ENCODE measurements at places on chromosomes 12 and 14.

- no peak for DNase-seq
Measured at GRCh38 chr12:28033538-28033915, 61.0 kb upstream of the PTHLH start.

DNA sequence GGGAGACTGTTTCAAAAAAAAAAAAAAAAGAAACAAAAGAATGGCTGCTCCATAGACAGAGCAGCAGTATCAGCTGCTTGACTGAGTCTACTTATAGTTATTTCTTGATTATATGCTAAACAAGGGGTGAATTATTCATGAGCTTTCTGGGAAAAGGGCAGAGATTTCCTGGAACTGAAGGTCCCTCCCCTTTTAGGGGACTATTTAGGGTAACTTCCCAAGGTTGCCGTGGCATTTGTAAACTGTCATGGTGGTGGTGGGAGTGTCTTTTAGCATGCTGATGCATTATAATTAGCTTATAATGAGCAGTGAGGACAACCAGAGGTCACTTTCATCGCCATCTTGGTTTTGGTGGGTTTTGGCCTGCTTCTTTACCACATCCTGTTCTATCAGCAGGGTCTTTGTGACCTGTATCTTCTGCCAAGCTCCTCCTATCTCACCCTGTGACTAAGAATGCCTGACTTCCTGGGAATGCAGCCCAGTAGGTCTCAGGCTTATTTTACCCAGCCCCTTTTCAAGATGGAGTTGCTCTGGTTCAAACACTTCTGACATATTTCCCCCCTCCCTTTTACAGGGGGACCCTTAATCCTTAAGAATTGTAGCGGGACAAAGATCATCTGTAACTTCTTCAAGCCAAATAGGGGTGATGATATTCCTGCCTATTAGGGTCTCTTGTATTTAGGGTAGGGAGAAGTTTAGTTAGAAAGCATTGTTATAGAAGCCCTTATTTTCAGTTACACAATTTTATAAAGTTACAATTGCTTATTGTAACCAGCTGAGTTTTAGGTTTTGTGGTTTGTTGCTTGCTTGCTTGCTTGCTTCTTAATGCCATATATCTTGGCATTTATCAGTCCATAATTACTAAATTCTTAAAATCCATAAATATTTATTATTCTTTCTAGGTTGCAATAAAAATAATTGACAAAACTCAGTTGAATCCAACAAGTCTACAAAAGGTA is 42.5 kb downstream of the MARK3 start:
- DNase-seq: no peak

DNA sequence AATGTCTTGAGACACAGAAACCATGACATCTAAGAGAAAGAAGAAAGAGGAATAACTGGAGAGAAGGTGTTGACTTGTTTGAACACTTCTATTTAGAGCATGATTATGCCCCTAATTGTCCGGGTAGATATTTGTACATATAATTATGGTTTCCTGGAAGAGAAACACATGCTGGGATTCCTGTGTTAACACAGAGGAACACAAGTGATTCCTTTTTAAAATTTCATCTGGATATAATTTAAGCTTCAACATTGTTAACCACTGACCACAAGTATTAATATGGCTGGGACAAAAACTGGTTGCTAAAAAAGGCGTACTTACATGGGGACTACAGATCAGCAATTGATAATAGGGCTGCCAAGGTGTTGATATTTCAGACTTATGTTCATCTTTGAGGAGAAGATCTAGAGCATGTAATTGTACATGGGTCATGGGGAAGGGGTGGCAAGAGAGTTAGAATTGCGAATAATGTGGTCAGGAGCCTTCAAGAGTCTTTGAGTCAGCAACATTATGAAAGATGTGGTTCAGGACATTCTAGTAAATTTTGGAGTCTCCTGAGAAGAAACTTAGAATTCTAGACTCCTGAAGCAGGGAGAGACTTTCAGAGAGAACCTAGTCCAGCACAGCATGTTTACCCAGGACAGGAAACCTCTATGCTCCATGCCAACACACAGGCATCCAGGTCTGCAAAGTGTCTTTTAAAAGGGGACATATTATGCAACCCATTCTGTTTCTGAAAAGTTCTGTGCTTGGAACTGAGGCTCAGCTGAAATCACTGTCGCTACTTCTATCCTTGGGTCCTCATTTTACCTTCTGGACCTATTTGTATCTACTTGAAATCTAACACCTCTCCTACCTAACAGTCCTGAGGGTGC is 56.5 kb downstream of the SLC38A1 start:
- no peak for DNase-seq

- DNase-seq: peak; percentile 57
Measured at GRCh38 chr14:88562831-88563686, at the start of gene ZC3H14. Gene ZC3H14, plus strand, starts transcription at chr14:88563037. Its CDS starts 97 bp downstream, at chr14:88563134.

GRCh38 chr12:1839956-1840951 is 19.9 kb downstream of the LRTM2 start:
- DNase-seq: no peak

DNA sequence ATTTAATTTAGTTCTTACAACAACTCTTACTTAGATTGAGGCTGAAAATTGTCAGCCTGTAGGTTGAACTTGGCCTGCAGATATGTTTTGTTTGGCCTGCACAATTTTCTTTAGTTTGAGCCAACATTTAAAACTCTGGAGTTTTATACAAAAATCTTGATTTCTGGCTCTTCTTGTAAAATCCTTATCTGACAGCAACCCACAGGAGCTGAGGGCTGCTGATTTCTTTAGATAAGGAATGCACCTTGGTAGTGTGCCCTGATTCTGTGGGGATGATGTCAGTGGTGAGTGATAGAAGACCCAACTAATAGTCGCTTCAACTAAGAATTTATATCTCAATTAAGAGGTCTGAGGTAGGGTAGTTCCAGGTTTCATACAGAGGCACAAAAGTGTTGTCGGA is 49.5 kb downstream of the SOCS2 start:
- no peak for DNase-seq

DNA sequence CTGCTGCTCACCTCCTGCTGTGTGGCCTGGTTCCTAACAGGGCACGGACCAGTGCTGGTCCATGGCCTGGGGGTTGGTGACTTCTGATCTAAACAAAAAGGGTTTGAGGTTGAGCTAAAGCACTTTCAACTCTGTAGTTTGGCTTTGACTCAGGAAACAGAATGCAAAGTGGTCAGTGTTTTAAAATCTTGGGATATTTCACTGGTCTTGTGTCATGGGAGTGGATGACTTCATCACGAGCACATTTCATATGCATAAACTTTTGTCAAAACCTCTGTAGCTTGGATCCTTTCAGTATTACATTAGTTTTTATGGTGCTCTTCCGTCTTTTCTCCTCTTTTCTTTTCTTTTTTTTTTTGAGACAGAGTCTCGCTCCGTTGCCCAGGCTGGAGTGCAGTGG is 25.6 kb downstream of the FAM161B start:
- no peak for DNase-seq

DNA sequence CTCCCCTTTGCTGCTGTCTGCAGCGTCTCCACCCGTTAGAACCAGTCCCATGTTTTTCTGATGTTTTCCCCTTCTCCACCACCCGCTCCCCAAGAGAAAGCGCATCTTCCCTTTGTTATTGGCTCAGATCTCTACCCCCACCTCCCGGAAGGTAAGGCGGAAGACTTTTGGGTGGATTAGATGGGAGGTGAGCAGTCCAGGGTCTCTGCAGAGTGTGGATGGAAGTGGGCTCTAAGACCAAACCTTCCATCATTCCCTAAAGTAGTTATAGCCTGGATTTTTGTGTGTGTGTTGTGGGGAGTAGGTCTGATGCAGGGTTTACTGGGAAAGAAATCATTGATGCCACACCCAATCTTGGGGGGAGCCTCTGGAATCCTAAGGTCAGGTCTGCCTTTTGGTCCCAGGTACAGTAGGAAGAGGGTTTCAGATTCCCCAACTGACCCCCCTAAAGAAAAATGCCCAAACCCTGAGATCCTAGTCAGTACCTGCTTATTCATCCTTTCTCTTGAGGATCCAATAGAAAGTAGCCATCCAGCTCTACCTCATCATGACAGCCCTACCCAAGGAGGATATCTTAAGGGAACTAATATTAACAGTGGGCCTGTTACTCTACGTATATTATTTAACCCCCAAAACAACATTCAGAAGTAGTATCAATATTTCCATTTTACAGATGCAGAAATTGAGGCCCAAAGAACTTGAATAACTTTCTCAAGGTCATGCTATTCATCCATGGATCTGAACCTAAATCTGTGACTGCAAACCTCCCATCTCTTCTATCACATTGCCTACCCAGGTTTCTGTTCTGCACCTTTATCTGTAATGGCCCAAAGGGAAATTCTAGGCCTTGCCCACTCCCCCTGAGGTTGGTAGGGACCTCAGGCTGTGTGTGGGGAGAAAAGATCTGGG is 1.1 kb downstream of the KIF5A start:
- no peak for DNase-seq

DNA sequence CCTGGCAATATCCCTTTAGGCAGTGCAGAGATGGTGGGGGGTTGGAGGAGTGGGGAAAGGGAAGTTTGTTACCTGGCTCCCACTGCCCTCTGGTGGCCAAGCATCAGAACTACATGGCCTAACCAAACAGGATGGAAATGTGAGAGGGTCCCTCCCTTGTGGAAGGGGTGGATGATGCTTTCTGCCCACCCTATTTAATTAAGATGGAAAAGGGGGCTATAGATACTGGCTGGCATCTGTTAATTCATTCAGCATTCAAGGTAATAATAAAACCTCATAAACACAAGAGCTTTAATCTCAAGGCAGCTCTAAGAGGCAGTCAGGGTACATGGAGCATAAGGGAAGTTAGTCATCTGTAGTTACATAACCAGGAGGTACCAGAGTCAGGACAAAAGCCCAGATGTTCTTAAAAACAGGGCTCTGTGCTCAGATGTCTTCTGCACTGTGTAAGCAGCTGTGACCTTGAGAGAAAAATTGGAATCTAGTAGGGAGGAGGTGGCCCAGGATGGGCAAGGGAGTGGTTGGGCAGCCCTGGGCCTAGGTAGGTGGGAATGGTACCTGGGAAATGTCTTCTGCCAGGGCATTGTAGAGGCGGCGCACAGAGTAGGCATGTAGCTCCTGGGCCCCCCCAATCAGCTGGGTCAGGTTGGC is 4.6 kb downstream of the AP1G2 start:
- DNase-seq: no peak

- DNase-seq: no peak
Measured at GRCh38 chr12:98469109-98469508, 46.3 kb upstream of the TMPO start.

GRCh38 chr12:5447320-5447719 is 15.4 kb downstream of the NTF3 start:
- DNase-seq: no peak

- DNase-seq: no peak
Measured at GRCh38 chr14:77498120-77498979, at the start of gene ISM2. Gene ISM2, minus strand, starts transcription at chr14:77498816. Its CDS starts 23 bp downstream, at chr14:77498793.

DNA sequence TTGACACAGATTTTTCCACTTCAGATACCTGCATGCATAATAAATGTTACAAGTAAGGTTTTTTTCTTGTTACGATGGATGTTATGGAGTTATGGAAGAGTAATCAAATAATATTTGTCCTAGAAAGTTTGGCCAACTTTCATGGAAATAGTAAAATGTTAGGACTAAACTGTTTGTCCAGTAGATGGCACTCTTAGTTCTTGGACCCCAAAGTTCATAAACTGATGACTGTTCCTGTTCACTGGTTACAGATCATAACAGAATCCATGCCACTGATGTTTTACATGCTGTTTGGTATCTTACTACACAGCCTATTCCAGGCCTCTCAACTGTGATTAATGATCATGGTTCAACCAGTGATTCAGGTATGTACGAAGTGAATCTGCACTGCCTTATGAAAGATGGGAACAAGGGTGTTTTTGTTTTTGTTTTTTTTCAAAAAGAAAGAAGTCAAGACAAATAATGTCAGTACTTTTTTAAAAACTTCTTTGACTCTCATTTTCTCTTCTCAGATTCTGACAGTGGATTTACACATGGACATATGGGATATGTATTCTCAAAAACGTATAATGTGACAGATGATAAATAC is 48.8 kb upstream of the SLCO1C1 start:
- no peak for DNase-seq

GRCh38 chr14:93085911-93086310 is 29.8 kb downstream of the ITPK1 start:
- no peak for DNase-seq

DNA sequence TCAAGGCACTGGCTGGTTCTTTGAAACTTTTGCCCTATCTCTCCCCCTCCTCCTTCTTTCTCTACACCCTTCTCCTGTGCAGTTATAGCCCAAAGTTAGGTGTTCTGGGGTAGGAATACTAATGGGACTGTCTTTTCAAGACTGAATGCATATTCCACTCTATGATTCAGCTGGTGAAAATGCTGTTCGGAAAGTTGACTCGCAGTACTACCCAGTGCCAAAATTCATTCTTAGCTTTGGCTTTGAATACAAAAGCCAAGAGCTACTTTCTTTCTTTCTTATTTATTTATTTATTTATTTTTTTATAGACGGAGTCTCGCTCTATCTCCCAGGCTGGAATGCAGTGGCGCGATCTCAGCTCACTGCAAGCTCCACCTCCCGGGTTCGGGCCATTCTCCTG is 249.2 kb downstream of the ETNK1 start:
- no peak for DNase-seq

DNA sequence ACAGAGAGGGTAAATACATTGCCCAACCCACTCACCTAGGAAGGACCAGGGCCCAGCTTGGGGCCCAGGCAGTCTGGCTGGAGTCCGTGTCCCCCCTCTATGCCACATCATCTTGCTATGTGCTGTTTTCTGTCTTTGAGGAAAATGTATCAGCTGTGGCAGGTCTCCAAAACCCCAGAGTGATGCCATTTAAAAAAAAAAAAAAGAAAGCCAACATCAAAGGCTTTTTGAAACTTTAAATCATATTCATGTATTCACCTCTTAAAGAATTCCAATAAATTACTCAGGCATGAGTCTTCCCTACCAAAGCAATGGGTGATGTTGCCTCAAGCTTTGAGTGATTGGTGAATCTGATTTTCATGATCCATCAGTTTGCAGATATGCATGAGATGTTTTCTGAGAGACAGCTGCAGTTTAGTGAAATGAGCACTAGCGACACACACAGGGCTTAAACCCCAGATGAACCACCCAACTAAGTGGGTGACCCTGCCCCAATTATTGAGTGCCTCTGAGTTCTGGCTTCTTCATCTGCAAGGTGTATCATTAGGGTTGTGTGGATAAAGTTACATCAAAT is 6.1 kb downstream of the KRT81 start:
- DNase-seq: no peak

Measured in activated CD8-positive, alpha-beta memory T cell treated with anti-CD3 and anti-CD28 coated beads for 1 hour (primary cell).